ENCODE measurements at places on chromosomes 6 and 20. TPM values are rescaled to one million over a fixed set of nuclear protein-coding genes. Genes with fewer than 3 reads are reported as not detected.

DNA sequence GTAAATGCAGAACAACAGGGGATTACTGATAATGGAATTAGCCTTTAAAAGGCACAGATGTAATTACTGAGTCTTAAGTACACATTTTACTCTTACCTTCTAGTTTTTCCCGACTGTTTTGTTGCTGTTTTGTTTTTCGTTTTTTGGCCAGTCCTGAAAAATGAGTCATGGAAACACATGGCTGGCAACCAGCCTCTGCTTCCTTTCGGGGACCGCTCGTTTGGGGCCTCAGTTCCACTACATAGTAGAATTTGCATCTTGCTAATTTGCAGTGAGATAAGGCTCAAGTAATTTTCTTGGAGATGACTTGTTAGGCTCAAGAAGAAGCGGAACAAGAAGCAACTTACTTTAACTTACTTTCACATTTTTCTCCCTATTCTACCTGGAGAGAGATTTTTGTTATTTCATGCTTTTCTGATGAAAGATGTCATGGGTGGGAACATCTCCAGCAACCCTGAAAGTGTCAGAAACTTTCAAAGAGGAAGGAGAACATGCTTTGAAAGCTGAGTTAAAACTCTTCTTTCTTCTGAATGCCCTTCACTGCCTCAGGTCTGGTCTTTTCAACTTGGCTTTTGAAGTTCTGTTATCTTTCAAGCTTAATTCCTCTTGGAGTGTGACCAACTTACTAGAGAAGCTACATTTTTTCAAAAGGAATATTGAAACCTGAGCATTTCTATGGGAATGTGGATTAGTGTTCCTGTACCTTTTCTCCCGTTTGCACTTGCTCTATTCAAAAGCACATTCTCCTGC, 71.5 kb upstream of the HDAC2 start:
- H3K27ac ChIP-seq: no peak overlapping the region
- no peaks in the 10 kb centered on the region for H3K36me3 ChIP-seq
- H3K27me3 ChIP-seq: no peaks in the 10 kb centered on the region
- no peak for DNase-seq
- no peak overlapping the region for H3K4me3 ChIP-seq

GRCh38 chr6:136467186-136467585, 83.0 kb downstream of the MAP7 start:
- DNase-seq: no peak
- peaks cover 9% of the 10 kb centered on the region for H3K27me3 ChIP-seq
- no peak overlapping the region for H3K4me3 ChIP-seq

- H3K4me1 ChIP-seq: no peaks in the 10 kb centered on the region
- no peak for DNase-seq
- H3K36me3 ChIP-seq: no peaks in the 10 kb centered on the region
- no peak overlapping the region for H3K4me3 ChIP-seq
- H3K27ac ChIP-seq: no peak overlapping the region
- no peaks in the 10 kb centered on the region for H3K27me3 ChIP-seq
These were observed 466.2 kb downstream of the TFAP2A start for GRCh38 chr6:9948678-9949077.

Gene ENPP4
- total RNA-seq: 5.3 TPM

DNA sequence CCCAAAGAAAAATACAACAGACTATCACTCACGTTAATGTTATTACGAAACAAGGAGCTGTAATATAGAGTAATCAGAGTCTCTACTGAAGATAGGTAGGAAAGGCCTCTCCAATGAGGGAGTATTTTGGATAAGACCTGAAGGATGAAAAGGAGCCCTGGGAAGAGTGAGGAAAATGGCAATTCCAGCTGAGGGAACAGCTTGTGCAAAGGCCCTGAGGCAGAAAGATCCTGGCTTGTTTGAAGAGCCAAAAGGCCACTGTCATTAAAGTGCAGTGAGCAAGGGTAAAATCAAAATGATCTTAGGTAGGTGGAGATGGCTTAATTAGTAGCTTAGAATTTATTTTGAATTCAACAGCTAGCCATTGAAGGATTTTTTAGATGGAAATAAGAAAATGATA, 138.6 kb downstream of the KHDC1L start:
- no peak overlapping the region for H3K4me3 ChIP-seq
- no peak for DNase-seq
- H3K27me3 ChIP-seq: no peaks in the 10 kb centered on the region
- no peak overlapping the region for H3K27ac ChIP-seq
- H3K36me3 ChIP-seq: no peaks in the 10 kb centered on the region

DNA sequence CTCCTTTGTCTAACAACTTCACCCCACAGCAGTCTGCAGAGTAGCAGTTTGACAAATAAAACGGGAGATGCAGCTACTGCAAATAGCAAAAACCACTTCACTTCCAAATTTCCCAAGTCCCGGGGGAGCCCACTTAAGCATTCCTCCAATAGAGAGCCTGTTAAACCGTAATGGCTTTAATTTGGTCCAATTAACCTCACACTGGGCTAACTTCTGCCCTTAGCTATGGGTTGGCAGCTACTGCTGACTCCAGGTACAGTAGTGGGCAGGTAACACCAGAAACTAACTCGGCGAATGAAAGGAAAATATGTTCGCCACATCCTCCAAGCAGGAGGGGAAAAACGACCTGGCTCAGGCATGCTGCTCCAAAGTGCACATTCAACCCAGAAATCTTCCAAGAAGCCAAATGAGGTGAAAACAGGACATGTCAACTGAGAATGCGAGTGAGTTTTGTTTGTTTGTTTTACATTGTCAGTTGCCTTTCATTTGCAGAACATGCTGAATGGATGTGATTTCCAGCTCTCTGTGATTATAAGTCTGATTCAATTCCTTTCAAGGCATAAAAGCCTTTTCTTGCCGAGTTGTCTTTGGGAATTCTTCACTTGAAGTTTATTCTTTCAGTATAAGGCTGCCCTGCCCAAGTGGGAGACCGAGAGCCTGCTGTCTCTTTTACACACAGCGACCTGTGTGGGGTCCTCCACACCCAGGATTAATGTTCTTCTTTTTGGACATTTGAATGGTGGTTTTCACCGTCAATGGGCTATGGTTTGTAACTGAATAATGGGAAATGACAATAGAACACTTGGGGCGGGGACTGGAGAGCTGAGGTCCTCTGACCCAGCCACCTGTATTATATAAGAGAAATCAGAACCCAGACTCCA, 117.3 kb upstream of the ARMC2 start:
- no peak overlapping the region for H3K27ac ChIP-seq
- no peaks in the 10 kb centered on the region for H3K4me1 ChIP-seq
- H3K27me3 ChIP-seq: peaks cover 7% of the 10 kb centered on the region

DNA sequence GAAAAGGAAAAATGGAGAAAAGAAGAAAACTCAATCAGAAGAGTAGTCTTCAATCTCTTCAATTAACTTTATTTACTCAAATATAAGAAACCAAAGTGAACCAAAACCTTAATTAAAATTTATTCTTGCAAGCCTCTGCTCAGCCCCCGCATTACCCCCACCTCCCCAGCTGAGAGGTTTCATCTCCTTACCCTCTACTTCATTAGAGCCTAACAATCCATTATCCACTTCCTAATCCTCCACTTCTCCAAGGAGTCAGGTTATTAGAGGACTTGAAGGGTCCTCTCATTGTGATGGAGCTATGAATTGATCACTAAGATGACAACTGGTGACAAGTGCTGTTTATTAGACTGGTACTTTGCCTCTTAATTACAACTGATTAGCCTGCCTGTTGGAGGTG, 956.5 kb downstream of the TFAP2A start:
- DNase-seq: no peak
- no peaks in the 10 kb centered on the region for H3K36me3 ChIP-seq
- no peaks in the 10 kb centered on the region for H3K4me1 ChIP-seq
- no peak overlapping the region for H3K4me3 ChIP-seq
- no peaks in the 10 kb centered on the region for H3K27me3 ChIP-seq
- no peak overlapping the region for H3K27ac ChIP-seq

Gene CFB
- total RNA-seq: 0.44 TPM

- H3K27ac ChIP-seq: no peak overlapping the region
- no peaks in the 10 kb centered on the region for H3K36me3 ChIP-seq
- H3K27me3 ChIP-seq: no peaks in the 10 kb centered on the region
- no peak for DNase-seq
These were observed 6.7 kb downstream of the SNAI1 start for GRCh38 chr20:49989234-49990065.

DNA sequence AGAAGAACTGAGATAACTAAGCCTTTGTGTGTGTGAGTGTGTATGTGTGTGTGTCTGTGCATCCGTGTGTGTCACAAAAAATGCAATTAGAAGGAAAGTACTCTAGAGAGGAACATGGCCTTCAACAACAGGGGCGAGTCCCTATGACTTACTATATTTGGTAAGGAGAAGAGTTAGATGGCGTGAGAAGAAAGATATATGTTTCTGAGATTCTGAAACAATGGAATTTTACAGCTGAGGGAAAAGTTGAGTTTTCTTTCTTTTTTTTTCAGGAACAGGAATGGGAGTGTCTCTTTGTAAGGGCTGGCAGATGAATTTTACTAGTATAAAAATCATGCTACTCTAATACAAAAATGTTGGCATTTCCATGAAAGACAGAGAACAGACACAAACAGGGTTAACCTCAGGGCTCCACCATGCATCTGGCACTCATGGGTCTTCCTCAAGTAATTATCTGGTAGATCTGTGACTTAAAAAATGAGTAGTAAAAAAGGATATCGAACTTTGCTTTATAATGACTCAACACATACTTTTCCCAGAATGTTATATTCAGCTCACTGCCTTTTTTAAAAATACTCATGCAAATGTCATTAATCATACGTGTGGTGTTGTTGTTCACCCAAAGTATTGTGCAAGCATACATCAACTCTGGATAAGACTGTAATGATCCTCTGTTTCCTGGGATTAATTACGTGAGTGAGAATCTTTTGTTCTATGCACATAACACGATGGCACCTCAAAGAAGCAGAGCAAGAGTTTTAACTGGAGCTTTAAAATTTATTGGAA, 12.8 kb upstream of the SASH1 start:
- H3K27ac ChIP-seq: no peak overlapping the region
- H3K4me1 ChIP-seq: no peaks in the 10 kb centered on the region
- no peak for DNase-seq

- DNase-seq: no peak
- no peaks in the 10 kb centered on the region for H3K4me1 ChIP-seq
- no peaks in the 10 kb centered on the region for H3K27me3 ChIP-seq
- no peaks in the 10 kb centered on the region for H3K36me3 ChIP-seq
These were observed 226.9 kb downstream of the TFAP2B start for GRCh38 chr6:51045548-51045947.

DNA sequence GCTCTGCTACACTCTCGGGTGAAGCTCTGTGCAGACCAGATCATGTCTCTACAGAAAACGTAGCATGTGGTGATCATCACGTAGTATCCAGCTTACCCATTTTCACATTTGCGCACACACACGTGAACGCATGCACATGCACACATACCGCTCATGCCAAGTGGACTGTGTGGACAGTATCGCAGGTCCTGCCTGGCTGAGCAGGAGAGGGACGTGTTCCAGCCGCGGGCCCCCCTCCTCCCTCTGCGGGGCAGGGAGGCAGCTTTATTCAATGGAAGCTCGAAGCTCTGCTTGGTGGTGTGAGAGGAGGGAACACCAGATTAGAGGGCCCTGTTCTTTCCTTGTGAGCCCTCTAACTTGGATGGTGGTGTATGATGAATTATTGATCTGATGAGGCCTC, 51.1 kb downstream of the CDH26 start:
- no peaks in the 10 kb centered on the region for H3K4me1 ChIP-seq
- no peaks in the 10 kb centered on the region for H3K27me3 ChIP-seq
- no peak overlapping the region for H3K27ac ChIP-seq
- no peak overlapping the region for H3K4me3 ChIP-seq
- DNase-seq: no peak
- H3K36me3 ChIP-seq: no peaks in the 10 kb centered on the region

DNA sequence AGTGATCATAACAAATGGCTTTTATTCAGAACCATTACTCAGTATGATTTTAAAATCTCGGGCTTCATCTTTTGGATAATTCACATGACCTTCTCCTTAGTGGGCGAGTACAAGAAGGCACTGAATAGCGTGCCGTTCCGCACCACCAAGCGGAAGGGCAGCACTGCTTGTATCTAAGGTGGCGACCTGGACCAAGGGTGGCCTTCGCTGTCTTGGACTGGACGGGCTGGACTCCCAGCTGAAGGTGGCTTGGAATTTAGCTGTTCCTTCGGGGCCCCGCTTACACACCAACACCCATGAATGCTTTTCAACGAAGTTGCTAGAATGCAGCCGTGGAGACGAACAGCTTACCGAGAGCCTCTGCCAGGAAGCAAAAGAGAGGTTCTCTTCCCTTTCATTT, 168.6 kb upstream of the AGPAT4 start:
- no peak for DNase-seq
- H3K36me3 ChIP-seq: no peaks in the 10 kb centered on the region
- no peaks in the 10 kb centered on the region for H3K27me3 ChIP-seq
- no peak overlapping the region for H3K4me3 ChIP-seq

Gene VPS16
- total RNA-seq: 37.5 TPM

DNA sequence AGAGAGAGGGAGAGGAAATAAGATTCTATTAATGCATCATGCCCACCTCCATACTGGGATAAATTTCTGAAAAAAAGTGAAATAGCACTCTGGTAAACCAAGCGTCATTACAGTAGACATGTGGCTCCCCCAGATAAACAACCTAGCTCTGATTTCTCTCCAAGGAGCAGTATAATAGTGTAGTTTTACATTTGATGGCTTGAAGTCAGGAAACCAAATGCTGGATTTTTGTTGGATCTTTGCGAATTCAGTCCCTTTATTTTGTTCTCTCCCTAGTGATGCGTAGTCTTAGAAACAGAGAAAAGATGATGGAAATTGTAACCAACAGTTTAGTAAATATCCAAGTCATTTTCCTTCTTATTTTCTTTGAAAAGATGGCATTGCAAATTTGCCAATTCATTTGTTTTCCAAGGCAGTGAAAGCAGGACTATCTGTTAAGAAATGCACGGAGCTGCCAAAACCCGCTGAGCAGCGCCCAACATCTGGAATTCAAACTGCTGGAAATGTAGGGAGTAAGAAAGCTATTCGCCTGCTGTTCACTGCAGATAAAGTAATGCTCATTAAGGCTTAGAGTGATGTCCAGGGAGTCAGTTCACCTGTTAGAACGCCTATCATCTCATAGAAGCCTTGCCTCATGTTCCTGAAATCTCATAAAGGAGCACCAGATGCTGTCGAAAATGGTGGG, 85.7 kb upstream of the DOK5 start:
- no peaks in the 10 kb centered on the region for H3K36me3 ChIP-seq
- no peak overlapping the region for H3K27ac ChIP-seq
- H3K27me3 ChIP-seq: no peaks in the 10 kb centered on the region
- H3K4me1 ChIP-seq: no peaks in the 10 kb centered on the region
- no peak for DNase-seq

DNA sequence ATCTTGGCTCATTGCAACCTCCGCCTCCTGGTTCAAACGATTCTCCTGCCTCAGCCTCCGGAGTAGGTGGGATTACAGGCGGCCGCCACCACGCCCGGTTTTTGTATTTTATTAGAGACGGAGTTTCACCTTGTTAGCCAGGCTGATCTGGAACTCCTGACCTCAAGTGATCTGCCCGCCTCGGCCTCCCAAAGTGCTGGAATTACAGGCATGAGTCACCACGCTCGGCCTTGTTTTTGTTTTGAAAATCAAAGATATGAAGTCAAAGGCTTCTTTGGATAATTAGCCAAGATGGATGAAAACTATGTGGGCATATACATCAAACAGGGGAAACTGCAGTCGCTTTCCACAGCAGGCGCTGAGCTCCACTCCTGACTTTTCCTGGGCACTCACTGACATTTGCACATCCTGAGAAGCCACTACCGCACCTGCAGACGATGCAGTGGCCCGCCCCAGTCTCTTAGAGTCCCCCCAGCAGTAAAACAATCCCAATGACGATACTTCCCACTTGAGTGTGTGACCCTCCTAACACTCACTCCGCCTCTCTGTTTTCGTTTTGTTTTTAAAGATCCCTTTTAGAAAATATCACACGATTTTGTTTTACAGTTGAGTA, 44.1 kb downstream of the GJA1 start:
- no peaks in the 10 kb centered on the region for H3K36me3 ChIP-seq
- no peaks in the 10 kb centered on the region for H3K4me1 ChIP-seq
